ENCODE measurements at places on chromosomes 6 and 20. TPM values are rescaled to one million over a fixed set of nuclear protein-coding genes. Genes with fewer than 3 reads are reported as not detected.

DNA sequence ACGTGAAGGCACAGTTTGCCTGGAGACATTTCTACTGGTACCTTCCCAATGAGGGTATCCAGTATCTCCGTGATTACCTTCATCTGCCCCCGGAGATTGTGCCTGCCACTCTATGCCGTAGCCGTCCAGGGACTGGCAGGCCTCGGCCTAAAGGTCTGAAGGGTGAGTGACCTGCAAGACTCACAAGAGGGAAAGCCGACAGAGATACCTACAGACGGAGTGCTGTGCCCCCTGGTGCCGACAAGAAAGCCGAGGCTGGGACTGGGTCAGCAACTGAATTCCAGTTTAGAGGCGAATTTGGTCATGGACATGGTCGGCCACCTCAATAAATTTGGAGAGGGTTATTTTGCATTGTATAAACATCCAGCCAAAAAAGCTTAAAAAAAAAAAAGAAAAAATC, 420.3 kb upstream of the FLRT3 start:
- H3K4me1 ChIP-seq: no peaks in the 10 kb centered on the region
- no peaks in the 10 kb centered on the region for H3K36me3 ChIP-seq

DNA sequence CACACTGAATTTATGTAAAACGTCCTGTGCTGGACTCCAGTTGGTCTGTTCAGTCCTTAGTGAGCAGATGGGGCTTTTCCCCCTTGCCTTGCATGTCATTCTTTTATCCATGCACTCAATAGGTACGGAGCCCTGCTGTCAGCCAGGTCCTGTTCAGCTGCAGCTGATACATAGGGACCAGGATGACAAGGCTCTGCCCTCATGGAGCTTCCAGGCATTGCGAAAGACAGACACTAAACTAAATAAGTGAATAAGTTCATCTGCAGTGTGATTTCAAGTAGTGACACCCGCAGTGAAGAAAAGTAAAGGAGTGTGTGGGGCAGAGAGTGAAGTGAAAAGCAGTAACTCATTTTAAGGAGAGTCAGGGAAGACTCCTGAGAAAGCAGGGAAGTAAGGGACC, 324.2 kb downstream of the NRN1 start:
- no peak overlapping the region for H3K4me3 ChIP-seq
- H3K27me3 ChIP-seq: no peaks in the 10 kb centered on the region
- H3K27ac ChIP-seq: no peak overlapping the region
- DNase-seq: no peak
- no peaks in the 10 kb centered on the region for H3K36me3 ChIP-seq

The CAPN11 gene
- 0.40 TPM for total RNA-seq

- no peaks in the 10 kb centered on the region for H3K27me3 ChIP-seq
- no peaks in the 10 kb centered on the region for H3K36me3 ChIP-seq
- DNase-seq: no peak
- H3K27ac ChIP-seq: no peak overlapping the region
- H3K4me1 ChIP-seq: peaks cover 5% of the 10 kb centered on the region
Measured at GRCh38 chr6:134752445-134752844, 197.5 kb downstream of the ALDH8A1 start.

The AGPAT4 gene
- total RNA-seq: 34.5 TPM

DNA sequence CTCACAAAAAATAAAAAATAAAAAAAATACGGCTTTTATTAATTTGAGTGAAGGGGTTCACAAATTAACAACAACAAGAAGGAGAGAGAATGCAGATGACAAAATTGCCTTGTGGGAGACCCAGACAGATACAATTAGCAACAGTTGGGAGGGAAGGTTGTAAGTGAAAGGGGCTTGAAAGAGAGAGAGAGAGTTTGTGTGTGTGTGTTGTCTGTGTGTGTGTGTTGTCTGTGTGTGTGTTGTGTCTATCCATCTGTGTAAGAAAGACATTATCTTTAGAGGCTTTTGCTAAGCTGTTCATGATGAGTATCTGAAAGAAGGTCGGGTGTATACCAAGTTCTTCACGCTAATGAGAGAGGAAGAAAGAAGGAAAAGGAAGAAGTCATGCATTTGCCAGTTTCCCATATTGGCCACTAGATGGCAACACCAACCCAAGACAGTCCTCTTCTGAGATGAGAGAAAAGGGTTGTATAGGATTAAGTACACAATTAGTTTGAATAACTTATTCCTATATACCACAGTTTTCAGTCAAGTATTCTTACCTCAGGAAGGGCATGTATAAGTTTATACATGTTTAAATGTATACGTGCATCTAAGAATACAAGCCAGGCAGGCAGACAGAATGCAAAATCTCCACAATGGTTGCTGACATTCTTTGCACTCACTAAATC, 63.7 kb upstream of the CD2AP start:
- peak; percentile 53 for DNase-seq
- no peaks in the 10 kb centered on the region for H3K4me1 ChIP-seq

GRCh38 chr6:125797886-125798444, 7.2 kb downstream of the NCOA7 start:
- DNase-seq: no peak
- H3K27me3 ChIP-seq: no peaks in the 10 kb centered on the region
- no peaks in the 10 kb centered on the region for H3K36me3 ChIP-seq
- H3K4me3 ChIP-seq: no peak overlapping the region
- H3K27ac ChIP-seq: no peak overlapping the region

The SIM1 gene
- not detected for total RNA-seq
